Kidney glomerular epithelial cell (primary cell): ENCODE measurements at places on chromosomes 12 and 14.
A peak's percentile ranks its signal among the peaks of the same experiment; 100 is the strongest.

GRCh38 chr12:58803908-58804307, 116.4 kb downstream of the LRIG3 start:
- peak; percentile 69 for DNase-seq

DNA sequence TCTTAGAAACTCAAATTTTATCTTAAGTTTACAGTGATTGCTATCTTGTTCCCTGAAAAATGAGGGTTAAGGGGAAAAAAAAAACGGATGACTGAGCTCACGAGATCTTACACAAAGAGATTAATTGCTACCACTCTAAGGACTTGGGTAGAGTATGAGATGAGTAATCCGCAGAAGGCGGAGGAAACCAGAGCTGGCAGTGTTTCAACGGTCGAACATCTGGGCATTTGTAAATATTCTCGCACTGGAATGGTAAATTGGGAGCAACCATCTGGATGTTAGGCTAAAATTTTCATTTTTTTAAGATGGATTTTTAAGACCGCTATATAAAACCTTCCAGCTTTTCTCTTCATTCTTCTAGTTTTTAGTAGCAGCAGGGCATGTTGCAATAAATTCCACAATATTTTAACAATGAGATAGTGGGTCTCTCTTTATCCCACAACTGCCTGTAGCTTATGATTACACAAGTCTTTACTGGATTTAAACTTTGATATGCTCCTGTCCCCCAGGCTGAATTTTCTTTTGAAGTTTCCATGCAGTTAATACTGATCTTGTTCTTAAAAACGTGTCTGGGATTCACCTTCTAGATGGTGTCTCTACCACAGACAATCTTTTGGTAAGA, 1324.1 kb downstream of the AACS start:
- DNase-seq = no peak

- DNase-seq = no peak
These were observed 194.8 kb downstream of the CACNA1C start for GRCh38 chr12:2247596-2247995.

- no peak for DNase-seq
These were observed 7.0 kb downstream of the GPX2 start for GRCh38 chr14:64935508-64935907.

- DNase-seq = no peak
These were observed 183.7 kb upstream of the NTF3 start for GRCh38 chr12:5248230-5248629.

DNA sequence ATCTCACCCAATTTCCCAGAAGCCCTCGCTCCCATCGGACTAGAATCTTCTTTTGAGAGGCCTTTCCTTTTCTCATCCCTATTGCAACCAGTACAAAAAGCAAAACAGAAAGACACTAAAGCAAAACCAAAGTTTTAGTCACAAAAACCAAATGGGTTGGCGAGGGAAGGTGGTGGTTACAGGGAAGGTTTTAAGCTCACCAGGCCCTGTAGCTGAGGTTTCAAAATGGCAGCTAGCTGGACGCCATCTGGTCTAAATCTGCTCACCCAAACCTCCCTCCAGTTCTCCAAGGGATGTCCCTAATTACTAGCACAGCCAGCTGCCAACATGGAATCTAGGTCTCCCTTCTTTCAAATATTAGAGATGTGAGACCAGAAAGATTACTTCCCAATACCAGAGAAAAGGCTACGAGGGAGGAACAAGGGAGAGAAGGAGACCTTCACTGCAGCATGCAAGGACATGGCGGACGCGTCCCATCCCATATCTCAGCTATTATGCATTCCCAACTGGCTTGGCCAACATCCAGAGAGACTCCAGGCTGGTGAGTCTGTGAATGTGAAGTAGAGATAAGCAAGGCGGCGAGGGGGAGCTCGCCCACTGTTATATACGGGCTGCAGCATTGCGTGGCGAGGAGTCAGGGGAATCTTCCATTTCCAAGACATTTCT, 70.8 kb downstream of the DPF3 start:
- DNase-seq = no peak

DNA sequence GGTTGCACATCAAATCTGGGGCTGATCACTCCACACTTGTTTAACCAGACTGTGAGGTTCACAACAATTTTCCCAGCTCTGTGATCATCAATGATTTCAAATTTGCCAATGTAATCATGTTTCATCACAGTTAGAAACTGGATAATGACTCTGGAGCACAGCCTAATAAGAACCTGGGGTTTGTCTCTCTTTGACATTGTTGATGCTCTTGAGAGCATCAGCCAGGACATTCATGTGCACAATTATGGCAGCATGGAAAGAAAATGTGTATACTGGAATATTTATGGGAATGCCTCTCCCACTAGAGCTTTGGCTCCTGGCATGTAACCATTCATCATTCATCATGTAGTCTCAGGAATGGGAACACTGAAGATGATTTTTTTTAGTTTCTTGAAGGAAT, 47.0 kb downstream of the SIX1 start:
- DNase-seq = no peak
